ENCODE measurements at places on chromosomes 12 and 14.

GRCh38 chr12:105347499-105347898 lies 17.0 kb downstream of the C12orf75 start:
- no peak for DNase-seq

GRCh38 chr14:45492876-45493275 lies 239.9 kb upstream of the MIS18BP1 start:
- no peak for DNase-seq

DNA sequence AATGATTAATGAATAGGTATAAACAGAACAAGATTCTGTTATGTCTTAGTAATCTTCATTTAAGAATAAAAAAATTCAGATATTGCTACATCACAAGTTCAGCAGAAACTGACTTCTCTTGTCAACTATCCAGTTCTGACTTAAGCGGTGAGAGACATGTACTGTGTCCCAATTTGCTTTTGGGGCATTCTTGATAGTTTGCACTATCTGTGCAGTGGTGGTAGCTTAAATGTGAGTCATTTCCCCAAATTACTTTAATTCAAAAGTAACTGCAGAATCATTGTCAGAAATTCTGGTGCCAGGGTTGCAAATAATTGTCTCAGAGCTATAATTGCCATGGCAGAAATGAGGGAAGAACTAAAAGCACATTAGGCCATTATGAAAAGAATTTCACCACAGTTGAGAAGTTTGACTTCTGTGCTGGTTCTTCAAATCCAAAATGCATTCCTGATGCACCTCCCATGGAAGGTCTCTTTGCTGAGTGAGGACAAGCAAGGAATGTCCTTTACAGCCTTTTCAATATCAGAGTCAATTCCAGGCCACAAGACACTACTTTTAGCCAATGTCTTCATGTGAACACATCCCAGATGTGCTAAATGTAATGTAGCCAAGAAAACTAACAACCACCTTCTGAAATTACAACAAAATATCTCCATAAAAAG lies 304.7 kb downstream of the SSPN start:
- no peak for DNase-seq

- no peak for DNase-seq
Measured at GRCh38 chr12:110141389-110141788, 17.2 kb downstream of the IFT81 start.

DNA sequence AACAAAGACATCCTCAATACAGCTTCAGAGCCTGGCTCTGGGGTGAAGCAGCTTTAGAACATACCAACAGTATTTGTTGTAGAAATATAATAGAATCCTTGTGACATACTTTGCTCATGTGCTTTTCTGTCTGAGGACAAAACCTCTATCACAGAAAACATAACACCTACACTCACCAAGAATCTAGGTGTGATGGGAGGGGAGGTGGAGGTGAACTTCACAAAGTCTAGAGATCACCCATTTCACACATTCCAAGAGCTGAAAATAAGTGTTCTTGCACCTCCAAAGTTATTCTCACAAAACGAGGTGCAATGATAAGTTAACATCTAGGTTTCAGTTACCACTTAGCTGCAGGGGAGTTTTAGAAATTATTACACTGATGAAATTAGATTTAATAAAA lies 32.7 kb upstream of the BTG1 start:
- no peak for DNase-seq

DNA sequence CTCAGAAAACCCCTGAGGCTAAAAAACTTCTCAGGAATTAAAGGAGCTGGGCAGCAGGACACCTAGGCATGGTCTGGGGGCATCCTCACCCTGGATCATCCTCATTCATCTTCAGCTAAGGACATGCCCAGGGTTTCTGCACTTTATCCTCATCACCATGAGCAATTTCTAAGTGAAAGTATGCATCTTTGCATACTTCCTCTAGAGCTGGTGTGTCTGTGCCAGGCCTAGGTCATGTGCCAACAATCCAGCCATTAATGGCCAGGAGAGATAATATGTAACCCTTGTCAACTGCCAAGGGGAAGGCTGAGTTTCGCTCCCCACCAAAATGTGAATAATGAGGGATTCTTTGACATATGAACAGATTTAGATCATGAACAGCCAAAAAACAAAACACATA lies 160.5 kb downstream of the KITLG start:
- DNase-seq: no peak
